Dermis lymphatic vessel endothelial cell (primary cell): ENCODE measurements at places on chromosomes 4 and X. TPM values are rescaled to one million over a fixed set of nuclear protein-coding genes. Genes with fewer than 3 reads are reported as not detected.

ADH1A gene
- not detected in 2 replicates for total RNA-seq

FRAS1 gene
- total RNA-seq, result 0.09 and 0.11 TPM in 2 replicates

CSAG3 gene
- total RNA-seq, result not detected in 2 replicates

DUX4 gene
- total RNA-seq, result not detected in 2 replicates

STAP1 gene
- total RNA-seq, result under 0.01 TPM in 1 of 2 replicates, not detected in the other

TEX13B gene
- total RNA-seq, result not detected in 2 replicates

GAGE13 gene
- not detected in 2 replicates for total RNA-seq

ADH1B gene
- 0.09 TPM in 1 of 2 replicates, not detected in the other for total RNA-seq

TLR3 gene
- total RNA-seq, result 0.54 and 0.60 TPM in 2 replicates

PYURF gene
- 70.9 and 95.6 TPM in 2 replicates for total RNA-seq

P2RY10 gene
- not detected in 2 replicates for total RNA-seq

UGT8 gene
- total RNA-seq, result not detected in 2 replicates

FUNDC1 gene
- 8.3 and 9.6 TPM in 2 replicates for total RNA-seq

HMX1 gene
- not detected in 2 replicates for total RNA-seq
